Stimulated activated CD8-positive, alpha-beta memory T cell treated with anti-CD3 and anti-CD28 coated beads, Interleukin-4, amount 100 ng/mL, for 48 hours (primary cell): ENCODE measurements at places on chromosomes 12 and 14.

GRCh38 chr12:44217146-44217883 is 381.4 kb downstream of the TMEM117 start:
- no peak for DNase-seq

- no peak for DNase-seq
Measured at GRCh38 chr12:113660936-113661335, 189.3 kb upstream of the LHX5 start.

DNA sequence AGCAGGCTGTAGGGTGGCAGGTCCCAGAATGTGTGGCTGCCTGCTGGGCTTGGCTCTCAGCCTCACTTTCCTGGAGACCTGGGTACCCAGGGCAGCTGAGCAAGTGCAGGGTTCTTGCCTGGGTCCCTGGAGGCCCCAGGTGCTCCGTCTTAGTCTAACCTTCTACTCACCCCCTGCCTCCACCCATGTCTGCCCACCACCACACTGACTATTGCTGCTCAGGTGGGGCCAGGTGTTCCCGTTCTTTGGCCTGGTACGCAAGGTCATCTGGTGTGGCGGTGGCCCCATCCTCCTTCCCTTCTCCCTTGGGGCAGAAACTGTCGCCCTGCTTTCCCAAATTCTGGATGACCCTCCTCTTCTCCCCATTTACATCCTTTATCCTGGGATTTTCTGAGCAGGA is 319.9 kb downstream of the TMEM121 start:
- no peak for DNase-seq

GRCh38 chr14:91956616-91957015 is 9.1 kb upstream of the FBLN5 start:
- DNase-seq = no peak

GRCh38 chr12:5441497-5442236 is 9.8 kb downstream of the NTF3 start:
- DNase-seq = no peak

DNA sequence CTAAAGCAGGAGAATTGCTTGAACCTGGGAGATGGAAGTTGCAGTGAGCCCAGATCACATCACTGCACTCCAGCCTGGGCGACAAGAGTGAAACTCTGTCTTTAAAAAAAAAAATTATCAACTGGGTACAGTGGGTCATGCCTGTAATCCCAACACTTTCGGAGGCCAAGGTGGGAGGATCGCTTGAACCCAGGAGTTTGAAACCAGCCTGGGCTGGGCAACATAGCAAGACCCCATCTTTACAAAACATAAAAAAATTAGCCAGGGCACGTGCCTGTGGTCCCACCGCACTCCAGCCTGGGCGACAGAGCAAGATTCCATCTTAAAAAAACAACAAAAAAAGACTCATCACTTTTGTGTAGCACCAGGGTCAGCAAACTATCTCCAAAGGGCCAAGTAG is 7.1 kb upstream of the NANOG start:
- no peak for DNase-seq

GRCh38 chr14:80237143-80237542 is 25.8 kb upstream of the DIO2 start:
- DNase-seq = no peak

DNA sequence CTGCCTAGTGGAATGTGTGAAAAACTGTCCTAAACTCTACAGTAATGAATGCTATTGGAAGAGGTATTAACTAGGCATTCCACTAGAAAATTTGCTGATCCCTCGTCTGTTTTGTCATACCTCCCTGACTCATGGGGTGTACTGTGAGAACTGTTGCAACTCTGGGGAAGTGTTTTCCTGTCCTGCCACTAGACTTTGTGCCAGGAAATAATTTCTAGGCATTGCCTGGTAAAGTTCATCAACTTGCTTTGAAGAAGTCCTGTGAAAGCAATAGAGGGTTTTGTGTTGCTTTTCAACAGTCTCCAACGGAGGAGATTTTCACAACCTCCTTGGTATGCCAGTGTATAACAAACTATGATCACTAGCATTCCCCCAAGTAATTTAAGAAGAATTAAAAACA is 139.9 kb downstream of the AKAP6 start:
- DNase-seq = no peak

GRCh38 chr12:121580959-121581685 is at the start of gene KDM2B:
TSS of gene KDM2B (minus strand) at chr12:121581023. CDS start at chr12:121580911, 112 bp downstream.
- no peak for DNase-seq

GRCh38 chr12:109240365-109240764 is 68.7 kb downstream of the FOXN4 start:
- no peak for DNase-seq

DNA sequence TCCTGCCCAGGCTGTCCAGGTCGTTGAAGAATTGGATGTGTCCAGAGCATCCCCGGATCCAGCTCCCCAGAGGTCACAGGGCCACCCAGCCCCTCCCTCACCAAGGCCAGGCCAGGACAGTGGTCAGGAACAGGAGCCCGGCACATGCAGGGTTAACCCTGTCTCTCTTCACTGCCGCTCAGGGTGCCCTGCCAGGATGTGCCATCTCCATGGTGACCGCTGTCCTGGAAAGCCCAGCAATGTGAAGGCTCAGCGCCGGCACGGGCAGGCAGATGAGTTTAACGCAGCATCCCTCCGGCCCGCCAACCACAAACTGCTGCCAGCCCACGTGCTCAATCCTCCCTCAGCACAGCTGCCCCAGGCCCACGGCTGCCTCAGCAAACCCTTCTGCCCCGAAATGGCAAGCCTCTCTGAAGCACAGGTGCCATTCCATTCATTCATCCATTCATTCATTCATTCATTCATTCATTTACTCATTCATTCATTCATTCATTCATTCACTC is 4.4 kb downstream of the TMEM179 start:
- no peak for DNase-seq

GRCh38 chr12:56522411-56523193 is 982 bp downstream of the RBMS2 start:
- DNase-seq = no peak

GRCh38 chr12:120814903-120815429 is 89.2 kb downstream of the SPPL3 start:
- no peak for DNase-seq

GRCh38 chr14:39988939-39989338 is 556.7 kb upstream of the FBXO33 start:
- DNase-seq = no peak
